Activated CD8-positive, alpha-beta memory T cell treated with anti-CD3 and anti-CD28 coated beads for 24 hours (primary cell): ENCODE measurements at places on chromosomes 7 and 10.
A peak's percentile ranks its signal among the peaks of the same experiment; 100 is the strongest.

- DNase-seq: no peak
Observed at GRCh38 chr7:1268866-1269265, 36.2 kb downstream of the UNCX start.

DNA sequence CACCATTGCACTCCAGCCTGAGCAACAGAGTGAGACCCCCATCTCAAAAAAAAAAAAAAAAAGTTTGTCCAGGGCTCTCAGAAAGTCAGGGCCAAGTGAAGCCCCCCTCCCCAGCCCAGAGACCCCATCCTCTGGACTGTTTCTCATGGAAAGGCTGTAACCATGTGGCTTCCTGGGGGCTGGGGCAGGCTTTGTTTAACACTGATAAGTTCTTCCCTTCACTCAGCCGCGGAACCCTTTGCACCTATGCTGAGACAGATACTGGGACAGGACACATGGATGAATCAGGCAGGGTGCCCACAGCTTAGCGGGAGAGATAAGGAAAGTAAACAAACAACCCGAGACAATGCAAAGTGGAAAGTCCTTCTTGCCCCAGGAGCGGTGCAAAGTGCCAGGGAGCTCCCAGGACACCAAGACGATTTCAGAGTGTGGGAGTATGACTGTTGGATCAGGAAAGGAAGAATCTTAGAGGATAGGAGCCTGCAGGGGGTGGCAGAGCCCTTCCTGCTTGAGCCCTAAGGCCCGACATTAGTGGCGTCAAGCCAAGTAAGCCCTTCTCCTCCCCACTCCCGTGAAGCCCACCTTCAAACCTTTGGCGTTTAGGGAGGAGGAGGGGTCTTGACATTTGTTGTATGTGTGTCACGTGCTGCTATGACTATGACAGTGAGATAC is 11.6 kb downstream of the MLXIPL start:
- DNase-seq: no peak

- peak; percentile 89 for DNase-seq
Observed at GRCh38 chr7:74657692-74658177, at the start of gene GTF2I. Gene GTF2I (plus strand): TSS chr7:74657718. CDS start chr7:74689129, 31,411 bp downstream.

- no peak for DNase-seq
Observed at GRCh38 chr10:101529725-101530553, 58.1 kb downstream of the POLL start.

GRCh38 chr7:157250605-157251228 is 86.1 kb upstream of the DNAJB6 start:
- DNase-seq: peak; percentile 70

GRCh38 chr10:14605231-14605925 is 169.3 kb downstream of the FAM107B start:
- no peak for DNase-seq

- DNase-seq: no peak
Observed at GRCh38 chr7:95527033-95527775, 41.5 kb downstream of the ASB4 start.

GRCh38 chr7:141210862-141211261 is 137.0 kb downstream of the TMEM178B start:
- DNase-seq: no peak

- no peak for DNase-seq
Observed at GRCh38 chr10:84541289-84541637, 212.9 kb downstream of the CCSER2 start.

DNA sequence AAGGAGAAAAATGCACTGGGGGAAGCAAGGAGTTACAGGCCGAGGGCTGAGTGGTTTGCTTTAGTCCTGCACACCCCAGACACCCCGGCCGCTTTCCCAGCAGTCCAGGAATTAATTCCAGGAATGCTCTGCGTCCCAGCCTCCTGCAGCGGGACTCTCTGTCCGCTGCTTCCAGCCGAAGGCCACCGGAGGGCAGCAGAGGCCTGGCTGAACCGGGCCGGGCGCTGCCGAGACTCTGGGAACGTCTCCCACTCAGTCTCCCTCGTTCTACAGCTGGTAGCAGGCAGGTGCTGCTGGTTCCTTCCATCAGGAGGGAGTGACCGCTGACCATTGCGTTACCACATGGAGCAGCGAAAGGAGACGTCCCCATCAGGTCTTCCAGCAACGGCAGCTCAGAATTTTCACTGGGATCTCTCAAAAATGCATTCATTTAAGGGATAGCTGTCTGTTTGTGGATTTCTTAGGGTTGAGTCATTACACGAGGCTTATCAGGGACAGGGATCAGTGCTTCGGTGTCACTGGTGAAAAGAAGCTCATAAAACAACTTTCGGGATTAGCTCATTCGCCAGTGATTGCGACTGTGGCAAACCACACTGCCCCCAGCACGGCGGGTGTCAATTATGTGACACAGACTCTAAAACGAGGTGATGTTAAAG is 24.9 kb upstream of the PITRM1 start:
- peak; percentile 85 for DNase-seq

- DNase-seq: no peak
Observed at GRCh38 chr10:601660-601963, 87.9 kb downstream of the DIP2C start.

DNA sequence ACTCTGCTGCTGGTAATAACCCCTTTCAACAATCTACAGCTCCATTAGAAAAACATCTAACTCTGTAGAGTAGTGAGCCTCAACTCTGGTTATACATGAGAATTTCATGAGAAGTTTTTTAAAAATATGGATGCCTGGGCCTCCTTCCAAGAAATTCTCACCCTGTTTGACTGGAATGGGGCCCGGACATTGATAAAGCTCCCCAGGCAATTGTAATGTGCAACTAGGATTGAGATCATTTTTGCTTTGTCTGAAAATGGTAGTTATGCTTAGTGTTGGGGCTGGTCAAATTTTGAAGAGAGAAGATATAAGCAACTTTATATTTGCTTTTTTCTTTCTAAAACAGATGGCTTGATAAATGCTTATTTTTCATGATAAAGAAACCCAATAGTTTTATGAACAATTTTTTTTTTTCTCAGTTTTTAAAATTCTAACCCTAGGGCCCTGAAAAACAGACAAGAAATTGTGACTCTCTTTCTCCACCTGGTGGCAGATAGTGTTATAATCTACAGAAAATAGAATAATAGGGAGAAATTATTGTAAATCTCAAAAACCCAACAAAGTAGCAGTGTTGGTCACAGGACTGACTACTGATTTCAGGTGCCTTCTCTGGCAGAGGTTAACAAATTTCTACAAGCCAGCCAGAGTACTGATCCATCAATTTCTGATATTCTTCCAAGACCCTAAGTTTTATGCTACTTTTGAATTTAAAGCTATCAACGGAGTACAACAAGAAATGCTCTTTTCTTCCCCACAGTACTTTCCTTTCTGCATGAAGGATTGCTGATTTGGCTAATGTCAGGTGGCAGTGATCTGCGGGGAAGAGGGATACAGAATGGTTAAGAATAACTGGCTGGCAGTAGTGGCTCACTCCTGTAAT is 174.8 kb downstream of the DKK1 start:
- DNase-seq: no peak

GRCh38 chr7:90216080-90216674 is 4.6 kb downstream of the STEAP2 start:
- no peak for DNase-seq

DNA sequence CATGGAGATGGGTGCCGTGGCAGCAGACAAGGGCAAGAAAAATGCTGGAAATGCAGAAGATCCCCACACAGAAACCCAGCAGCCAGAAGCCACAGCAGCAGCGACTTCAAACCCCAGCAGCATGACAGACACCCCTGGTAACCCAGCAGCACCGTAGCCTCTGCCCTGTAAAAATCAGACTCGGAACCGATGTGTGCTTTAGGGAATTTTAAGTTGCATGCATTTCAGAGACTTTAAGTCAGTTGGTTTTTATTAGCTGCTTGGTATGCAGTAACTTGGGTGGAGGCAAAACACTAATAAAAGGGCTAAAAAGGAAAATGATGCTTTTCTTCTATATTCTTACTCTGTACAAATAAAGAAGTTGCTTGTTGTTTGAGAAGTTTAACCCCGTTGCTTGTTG is 25.9 kb downstream of the BAG3 start:
- DNase-seq: no peak

- DNase-seq: peak; percentile 73
Observed at GRCh38 chr7:141053626-141054025, 20.2 kb upstream of the TMEM178B start.

- DNase-seq: no peak
Observed at GRCh38 chr10:10209167-10209566, 808.5 kb upstream of the CELF2 start.

DNA sequence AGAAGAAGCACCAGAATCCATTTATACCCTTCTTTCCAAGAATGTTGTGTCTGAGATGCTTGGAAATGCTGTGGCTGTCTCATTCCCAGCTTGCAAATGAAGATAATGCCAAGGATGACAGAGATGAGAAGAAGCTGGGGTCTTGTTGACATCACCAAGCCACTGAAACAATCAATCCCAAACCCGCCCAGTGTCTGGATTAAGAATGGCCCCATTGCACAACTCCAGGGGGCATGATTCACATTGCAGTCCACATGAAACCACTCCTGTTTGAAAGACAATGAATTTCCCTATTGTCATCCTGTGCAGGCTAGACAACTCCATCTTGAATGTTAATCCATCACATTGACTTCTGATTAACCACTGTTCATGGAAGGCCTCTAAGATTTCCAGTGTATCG is 28.6 kb downstream of the SORBS1 start:
- no peak for DNase-seq

DNA sequence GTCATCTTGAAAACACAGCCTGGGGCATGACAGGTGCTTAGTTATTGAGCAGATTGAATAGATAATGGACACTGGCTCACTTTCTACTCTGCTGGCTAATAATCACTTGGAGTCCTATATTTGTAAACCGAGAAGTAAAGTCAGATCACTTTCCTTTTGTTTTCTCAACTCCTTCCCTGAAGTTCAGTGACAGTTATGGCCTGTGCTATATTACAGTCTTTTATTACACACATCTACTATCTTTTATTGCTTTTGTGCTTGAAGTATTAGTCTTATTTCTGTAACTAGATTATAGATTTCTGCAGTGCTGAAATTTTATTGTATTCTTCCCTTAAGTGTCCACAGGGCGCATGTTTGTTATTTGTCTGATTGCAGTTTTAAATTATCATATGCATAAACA is 136.4 kb upstream of the TAC1 start:
- no peak for DNase-seq

GRCh38 chr7:98216941-98217622 is 5.8 kb downstream of the BHLHA15 start:
- DNase-seq: no peak

DNA sequence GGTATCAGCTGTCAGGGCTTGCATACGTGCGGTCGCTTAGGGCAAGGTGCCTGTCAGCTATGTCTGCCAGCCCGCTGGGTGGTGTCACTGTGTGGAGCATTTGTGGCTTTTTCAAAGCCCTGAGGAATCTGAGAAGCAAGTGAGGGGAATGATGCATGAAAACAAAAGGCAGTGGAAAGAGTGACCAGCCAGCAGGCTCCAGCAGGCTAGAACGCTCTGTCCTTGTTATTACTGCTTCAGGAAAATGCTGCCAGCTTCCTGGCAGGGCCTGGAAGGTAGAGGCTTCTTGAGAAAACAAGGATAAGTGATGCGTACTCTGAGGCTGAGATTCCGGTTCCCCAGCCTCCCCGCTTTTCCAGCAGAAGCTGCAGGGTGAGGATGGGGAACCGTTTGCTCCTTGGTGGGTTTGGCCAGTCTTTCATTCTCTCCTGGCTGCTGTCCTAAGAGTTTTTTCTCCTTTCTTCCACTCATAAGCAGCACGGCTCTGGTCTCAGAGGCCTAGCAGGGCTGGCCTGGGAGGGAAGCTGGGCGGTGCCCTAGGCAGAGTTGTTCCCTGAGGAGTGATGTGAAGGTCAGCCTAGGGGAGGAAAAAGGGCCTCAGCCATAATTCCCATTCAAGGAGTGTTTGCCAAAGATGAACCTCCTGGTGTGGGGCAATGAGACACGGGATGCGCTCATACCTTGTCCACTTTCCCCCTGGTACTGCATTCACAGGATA is 42.8 kb upstream of the MKLN1 start:
- DNase-seq: no peak

DNA sequence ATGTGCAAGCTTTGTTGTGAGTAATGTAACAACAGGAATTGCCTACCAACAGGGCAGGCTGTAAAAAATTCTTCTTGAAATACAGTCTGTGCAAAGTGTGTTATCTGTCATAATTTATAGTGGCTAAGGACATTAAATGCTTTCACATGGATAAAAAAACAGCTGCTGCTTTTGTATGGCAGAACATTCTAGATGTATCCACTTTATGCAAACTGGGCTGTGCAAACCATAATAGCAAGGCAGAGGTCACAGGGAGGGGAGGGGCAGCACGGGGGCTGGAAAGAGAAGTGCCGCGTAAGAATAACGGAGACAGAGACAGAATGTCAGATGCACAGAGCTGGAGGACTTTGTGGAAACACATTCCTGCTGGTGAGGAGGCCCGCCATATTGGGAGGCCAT is 86.1 kb downstream of the VOPP1 start:
- no peak for DNase-seq

DNA sequence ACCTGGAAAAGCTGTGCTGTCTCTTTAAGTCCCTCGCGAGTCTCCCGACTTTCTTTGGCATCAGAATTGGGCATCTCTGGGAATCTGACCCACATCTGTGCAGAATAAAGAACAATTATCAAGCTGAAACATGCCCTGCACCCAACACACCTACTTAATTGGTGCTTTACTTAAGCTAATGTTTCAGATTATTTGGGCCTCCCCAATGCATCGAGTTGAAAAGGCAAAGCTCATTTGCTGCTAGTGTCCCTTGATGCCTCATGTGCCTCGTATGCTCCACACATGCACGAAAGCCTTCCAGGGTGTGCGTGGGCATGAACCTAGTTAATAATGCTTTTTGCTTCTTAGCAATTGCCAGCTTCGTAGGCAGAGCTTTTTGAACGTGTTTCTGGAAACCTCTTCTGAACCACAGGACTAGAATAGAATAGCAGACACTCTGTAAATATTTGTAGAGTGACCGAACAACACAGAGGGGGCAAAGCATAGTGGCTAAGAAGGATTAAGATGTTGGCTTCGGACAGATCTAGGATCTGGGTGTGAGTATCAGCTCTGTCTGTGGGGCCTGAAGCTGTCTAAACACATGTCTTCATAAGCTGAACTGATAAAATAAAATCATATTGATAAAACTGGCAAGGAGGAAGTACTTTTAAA is 26.7 kb upstream of the FGFR2 start:
- no peak for DNase-seq

DNA sequence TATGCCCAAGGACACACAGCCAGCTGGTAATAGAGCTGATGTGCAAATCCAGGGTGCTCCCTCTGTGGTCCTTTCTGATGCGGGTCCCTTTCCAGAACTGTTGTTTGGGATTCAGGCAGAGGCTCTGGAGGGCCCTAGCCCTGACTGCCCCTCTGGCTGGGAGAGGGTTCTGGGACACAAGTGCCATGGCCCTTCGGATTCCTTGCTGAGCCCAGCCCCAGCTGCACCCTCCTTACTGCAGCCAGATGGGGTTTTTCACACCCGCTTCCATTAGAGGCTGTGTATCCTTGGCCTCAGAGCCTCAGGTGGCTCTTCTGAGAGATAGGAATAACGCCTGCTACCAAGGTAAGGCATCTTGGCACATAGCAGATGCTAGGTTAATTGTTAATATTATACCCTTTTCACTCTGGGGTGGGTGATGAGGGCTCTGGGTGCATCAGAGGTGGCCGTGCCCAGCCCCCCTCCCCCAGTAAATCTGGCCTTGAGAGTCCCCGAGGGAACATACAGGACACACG is 89.8 kb upstream of the LRRC4 start:
- no peak for DNase-seq

GRCh38 chr10:114458955-114459354 is 54.7 kb upstream of the AFAP1L2 start:
- DNase-seq: peak; percentile 63
